Caudate nucleus (tissue), 63 donors: ENCODE measurements at places on chromosomes 16 and 17.

- DNase-seq, result no peak
Observed at GRCh38 chr17:81553616-81554181, 1.5 kb upstream of the FAAP100 start.

DNA sequence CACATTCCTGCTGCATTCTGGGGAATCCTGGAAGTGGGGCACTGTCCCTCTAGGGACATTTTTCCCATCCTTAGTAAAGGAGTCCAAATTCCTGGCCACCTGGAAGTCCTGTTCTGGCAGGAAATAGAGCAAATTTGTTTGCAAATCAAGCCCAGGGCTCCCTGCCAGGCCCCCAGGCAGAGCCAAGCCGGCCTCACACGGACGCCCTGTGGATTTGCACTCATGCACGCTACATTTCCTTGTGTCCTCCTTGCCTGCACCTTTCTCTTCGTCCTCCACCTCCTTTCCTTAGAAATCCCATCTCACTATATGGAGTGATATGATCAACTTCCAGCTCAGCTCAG is 7.0 kb upstream of the CALB2 start:
- no peak for DNase-seq

GRCh38 chr17:9232591-9233270 is 211.4 kb downstream of the NTN1 start:
- no peak for DNase-seq

- no peak for DNase-seq
Observed at GRCh38 chr16:66899945-66900710, 18.6 kb downstream of the CDH16 start.

DNA sequence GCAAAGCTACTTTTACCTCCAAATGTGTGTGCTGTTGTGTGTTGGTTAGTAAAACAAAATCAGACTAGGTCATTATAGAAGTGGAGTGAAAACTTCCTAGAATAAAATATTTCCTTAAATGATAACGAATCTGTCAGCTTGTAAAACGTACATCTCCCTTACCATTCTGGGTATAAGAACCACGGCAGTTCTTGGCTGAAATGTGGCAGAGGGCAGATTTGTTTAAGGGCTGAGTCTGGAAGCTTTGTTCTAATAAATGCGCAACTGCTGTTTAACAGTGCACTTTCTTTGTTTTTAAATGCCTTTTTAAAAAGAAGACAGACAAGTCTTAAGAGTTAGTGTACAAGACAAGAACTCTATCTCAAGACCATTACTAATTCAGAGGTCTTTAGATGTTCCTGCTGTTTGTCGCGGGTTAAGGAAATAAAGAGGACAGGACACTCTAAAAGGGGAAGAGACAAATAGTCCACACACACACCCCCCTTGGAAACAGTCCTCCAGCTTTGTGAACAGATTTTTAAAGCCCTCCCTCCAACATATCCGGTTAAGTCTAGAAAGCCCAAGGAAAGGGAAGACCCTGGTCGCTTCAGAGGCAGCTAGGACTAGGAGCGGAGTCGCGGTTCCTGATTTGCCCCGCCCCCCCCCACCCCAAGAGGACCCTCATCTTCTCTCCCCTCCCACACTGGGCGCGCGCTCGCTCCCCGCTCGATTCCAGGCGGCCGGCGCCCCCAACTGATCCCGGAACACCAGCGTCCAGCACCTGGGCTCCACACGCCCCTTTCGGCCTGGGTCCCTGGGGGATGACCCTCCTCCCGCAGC is 658 bp downstream of the SYNRG start:
- DNase-seq, result peak; percentile 68

DNA sequence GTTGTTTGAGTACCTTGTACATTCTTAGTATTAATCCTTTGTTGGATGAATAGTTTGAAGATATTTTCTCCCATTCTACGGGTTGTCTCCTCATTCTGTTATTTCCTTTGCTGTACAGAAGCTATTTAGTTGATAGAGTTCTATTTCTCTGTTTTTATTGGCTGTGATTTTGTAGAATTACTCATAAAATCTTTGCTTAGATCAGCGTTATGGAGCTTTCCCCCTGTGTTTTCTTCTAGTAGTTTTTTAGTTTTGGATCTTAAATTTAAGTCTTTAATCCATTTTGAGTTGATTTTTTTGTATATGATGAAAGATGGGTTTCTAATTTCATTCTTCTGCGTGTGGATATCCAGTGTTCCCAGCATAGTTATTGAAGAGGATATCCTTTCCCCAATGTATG is 45.4 kb downstream of the NFATC3 start:
- DNase-seq, result no peak

- peak; percentile 3 for DNase-seq
Observed at GRCh38 chr17:1797323-1797722, 32.4 kb downstream of the SMYD4 start.

GRCh38 chr16:4053301-4053845 is 62.9 kb downstream of the ADCY9 start:
- peak; percentile 70 for DNase-seq

GRCh38 chr16:2035431-2036199 is 8.9 kb downstream of the NHERF2 start:
- DNase-seq, result no peak

- DNase-seq, result no peak
Observed at GRCh38 chr17:9907131-9907530, 2.1 kb upstream of the RCVRN start.

DNA sequence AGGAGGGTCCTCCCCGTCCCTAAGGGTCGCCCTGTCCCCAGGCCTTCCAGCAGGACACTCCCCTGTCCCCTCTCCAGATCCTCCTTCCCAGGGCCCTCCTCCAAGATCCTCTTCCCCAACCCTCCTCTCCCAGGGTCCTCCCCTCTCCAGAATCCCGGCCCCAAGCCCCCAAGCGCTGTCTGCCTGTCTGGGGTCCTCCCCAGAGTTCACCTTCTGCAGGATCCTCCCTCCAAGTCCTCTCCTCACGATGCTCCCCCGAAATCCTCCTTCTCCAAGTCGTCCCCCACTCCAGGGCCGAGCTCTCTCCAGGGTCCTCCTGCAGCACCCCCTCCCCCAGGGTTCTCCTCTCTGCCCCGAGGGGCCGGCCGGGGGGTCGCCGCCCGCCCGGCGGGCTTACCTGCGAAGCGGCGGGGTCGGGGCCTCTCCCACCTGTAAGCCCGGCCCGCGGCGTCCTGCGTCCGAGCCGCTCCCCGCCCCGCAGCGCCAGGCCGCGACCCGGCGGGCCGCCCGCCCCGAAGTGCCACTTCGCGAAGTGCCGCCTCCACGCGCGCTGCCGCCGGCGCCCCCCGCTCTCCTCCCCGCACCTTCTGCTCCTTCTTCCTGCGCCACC is 678 bp upstream of the BAIAP2 start:
- no peak for DNase-seq

DNA sequence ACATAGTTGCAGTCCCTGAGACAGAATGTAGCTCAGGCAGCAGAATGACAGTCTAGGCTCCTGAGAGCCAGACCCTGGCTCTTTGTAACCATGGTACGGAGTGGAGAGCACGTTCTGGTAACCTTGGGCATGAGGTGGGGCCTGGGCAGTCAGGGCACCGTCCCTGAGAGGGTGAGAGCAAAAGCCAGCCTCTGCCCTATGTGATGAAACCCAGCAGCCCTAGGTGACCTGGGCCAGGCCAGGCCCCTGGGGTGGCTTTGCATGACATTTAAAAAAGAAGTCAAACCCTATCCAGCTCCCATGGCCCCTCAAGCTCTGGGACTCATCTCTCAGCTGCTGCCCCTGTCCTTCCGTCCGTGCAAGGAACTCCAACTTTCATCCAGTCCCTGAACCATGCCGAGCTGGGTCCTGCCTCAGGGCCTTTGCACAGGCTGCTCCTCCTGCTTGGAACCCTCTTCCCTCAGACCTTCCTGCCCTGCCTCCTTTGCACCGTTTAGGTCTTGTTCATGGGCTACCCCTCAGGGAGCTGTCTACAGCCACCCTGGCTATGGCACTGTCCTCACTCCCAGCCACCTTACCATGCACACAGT is 188.6 kb downstream of the NTN1 start:
- DNase-seq, result no peak

GRCh38 chr16:3149630-3150345 is 15.0 kb downstream of the ZNF213 start:
- DNase-seq, result peak; percentile 55

DNA sequence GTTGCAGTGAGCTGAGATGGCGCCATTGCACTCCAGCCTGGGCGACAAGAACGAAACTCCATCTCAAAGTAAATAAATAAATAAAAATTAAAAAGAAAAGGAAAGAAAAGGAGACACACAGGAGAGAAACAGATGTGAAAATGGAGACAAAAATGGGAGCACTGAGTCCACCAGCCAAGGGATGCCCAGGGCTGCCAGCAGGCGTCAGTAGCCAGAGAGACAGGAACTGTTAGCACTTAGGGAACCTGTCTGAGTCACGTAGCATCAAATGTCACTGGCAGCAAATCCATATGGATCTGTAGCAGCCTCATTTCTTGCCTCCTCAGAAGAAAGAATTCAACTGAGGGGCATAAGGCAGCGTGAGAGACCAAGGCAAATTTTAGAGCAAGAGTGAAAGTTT is 79.7 kb downstream of the CYLD start:
- DNase-seq, result no peak

DNA sequence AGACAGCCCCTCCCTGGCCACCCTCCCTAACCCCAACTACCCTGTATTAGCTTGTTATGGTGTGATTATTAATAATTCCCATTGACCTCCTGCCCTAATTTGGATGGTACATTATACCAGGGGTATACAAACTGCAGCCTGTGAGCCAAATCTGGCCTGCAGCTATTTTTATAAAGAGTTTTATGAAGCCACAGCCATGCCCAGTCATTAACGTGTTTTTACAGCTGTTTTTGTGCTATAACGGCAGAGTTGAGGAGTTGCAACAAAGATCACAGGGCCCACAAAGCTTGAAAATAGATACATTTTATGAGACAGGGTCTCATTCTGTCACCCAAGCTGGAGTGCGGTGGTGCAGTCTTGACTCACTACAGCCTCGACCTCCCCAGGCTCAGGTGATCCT is 6.0 kb downstream of the METTL22 start:
- no peak for DNase-seq

DNA sequence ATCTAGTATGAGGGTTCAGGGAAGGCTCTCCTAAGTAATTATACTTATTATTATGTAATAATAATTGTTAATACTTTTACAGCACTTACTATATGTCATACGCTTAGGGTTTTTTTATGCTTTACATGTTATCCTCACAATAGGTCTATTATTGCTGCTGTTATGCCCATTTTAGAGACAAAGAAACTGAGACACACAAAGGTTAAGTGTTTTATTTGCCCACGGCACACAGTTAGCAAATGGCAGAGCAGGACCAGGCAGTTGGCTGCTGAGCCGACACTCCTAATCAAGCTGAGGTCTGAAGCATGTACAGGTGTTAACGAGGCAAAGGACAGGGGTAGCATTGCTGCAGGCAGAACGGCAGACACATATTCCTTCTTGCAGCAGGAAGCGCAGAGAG is 443.5 kb downstream of the GRIN2A start:
- DNase-seq, result no peak
